ENCODE measurements at places on chromosomes 6 and 20. TPM values are rescaled to one million over a fixed set of nuclear protein-coding genes. Genes with fewer than 3 reads are reported as not detected.

GRCh38 chr6:9523462-9523861 is 891.4 kb downstream of the TFAP2A start:
- DNase-seq = no peak
- no peaks in the 10 kb centered on the region for H3K27me3 ChIP-seq
- no peak overlapping the region for H3K4me3 ChIP-seq
- H3K4me1 ChIP-seq = no peaks in the 10 kb centered on the region

AIF1 gene
- not detected for total RNA-seq

OXT gene
- not detected for total RNA-seq

GTSF1L gene
- total RNA-seq = not detected

RAET1L gene
- total RNA-seq = not detected

- no peak overlapping the region for H3K27ac ChIP-seq
- peaks cover 4% of the 10 kb centered on the region for H3K27me3 ChIP-seq
- H3K4me3 ChIP-seq = no peak overlapping the region
Observed at GRCh38 chr6:168746013-168746412, 305.0 kb downstream of the SMOC2 start.

GRCh38 chr6:33699131-33699530 is 12.4 kb downstream of the UQCC2 start:
- H3K4me3 ChIP-seq = no peak overlapping the region
- H3K27ac ChIP-seq = no peak overlapping the region
- no peak for DNase-seq
- H3K27me3 ChIP-seq = peaks cover 10% of the 10 kb centered on the region
- peaks cover 53% of the 10 kb centered on the region for H3K4me1 ChIP-seq

SLC35D3 gene
- total RNA-seq = not detected

DNA sequence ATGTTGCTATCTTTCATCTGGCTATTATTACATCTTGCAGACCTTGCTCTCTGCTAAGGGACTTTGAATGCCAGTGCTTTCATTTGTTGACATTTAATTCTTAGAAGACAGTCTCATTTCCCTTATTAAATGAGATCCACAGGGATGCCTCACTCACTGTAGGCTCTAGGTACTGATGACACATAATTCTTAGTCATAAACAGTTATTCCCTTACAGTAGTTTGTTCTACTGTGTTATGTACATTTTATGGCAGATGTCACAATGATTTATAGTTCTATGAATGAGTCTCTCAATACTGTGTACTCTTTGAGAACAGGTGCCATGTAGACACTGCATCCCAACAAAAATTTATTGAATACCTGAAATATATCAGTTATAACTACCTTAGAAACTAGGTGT is 70.3 kb downstream of the FAM83B start:
- no peaks in the 10 kb centered on the region for H3K4me1 ChIP-seq
- no peaks in the 10 kb centered on the region for H3K27me3 ChIP-seq
- DNase-seq = no peak
- H3K27ac ChIP-seq = no peak overlapping the region
- no peak overlapping the region for H3K4me3 ChIP-seq

EPHA7 gene
- total RNA-seq = 3.6 TPM

DNA sequence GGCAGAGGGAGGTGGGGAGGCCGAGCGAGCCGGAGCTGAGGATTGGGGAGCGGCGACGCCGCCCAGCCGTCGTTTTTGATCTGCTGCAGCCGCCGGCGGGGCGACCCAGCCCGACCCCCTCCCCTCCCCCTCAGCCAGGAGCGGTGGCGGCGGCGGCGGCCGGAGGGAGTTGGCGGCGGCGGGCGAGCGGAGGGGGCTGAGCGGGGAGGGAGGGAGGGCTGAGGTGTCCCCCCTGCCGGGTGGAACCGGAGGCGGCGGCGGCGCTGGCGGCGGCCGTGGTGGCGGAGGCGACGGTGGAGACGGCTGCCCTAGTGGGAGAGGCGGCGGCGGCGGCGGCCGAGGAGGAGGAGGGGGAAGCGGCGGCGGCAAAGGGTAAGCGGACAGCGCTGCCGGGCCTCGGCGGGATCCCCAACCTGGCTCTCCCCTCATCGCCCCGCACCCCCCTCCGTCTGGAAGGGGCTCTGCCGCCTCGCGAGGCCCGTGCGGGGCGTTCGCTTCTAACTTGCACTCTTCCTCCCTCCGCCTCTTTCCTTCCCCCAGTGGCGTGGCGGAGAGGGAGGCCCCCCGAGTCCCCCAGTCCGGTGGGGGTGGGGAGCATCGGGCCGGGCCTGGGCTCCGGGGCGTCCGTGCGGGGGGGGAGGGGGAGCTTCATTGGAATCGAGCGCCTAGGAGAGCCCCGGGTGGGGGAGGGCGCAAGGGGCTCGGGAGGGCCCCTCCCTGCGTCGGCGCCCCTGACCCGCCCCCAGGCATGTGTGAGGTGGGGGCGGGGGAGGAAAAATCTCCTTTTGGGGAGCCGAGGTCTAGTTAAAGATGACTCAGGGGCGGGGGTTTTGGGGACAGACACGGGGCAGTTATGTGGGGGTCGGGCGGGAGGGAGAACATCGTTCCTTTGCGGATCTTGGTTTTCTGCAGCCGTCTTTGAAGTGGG is at the start of gene TAB2:
TAB2 (plus strand) TSS at position 69 of the 928 bp plus-strand sequence. CDS start 52,286 bp downstream, outside the sequence.
- peak within 1 kb of the TSS; percentile 86 for H3K27ac ChIP-seq
- peak within 1 kb of the TSS; percentile 89 for H3K4me3 ChIP-seq
- peak; percentile 74 for DNase-seq
- peaks cover 23% of the 10 kb centered on the region for H3K4me1 ChIP-seq
- H3K27me3 ChIP-seq = no peaks in the 10 kb centered on the region
- no peaks in the 10 kb centered on the region for H3K36me3 ChIP-seq

DNA sequence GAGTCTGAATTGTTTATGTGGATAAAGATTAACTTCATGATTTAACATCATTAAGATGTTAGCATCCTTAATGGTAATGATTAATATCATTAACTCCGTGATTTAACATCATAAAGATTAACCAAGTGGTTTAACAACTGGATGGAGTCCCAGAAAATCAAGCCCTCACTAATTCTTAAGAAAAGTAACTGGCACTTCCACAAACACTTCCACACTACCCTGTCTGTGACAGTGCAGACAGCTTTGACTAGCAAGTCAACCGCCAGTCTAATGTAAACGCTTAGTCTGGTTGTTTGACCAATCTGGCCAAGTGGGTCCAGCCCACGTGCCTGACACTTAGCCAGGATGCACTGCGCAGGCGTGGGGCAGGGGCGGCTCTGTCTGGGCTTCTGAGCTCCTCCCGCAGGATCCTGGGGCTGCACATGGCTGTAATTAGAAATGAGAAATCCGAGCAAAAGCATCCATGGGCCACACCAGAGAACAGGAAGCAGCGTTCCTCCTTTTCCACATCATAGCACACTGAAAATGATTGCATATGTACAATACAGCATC is 424.2 kb downstream of the FOXA2 start:
- DNase-seq = no peak
- H3K27me3 ChIP-seq = no peaks in the 10 kb centered on the region
- no peak overlapping the region for H3K27ac ChIP-seq
- no peak overlapping the region for H3K4me3 ChIP-seq
- no peaks in the 10 kb centered on the region for H3K36me3 ChIP-seq

- H3K36me3 ChIP-seq = no peaks in the 10 kb centered on the region
- DNase-seq = peak; percentile 86
- H3K27ac ChIP-seq = peak overlapping the region; percentile 93
- H3K4me1 ChIP-seq = peaks cover 18% of the 10 kb centered on the region
- H3K4me3 ChIP-seq = peak overlapping the region; percentile 98
Observed at GRCh38 chr6:31834367-31835250, 7.1 kb downstream of the HSPA1B start.

- H3K36me3 ChIP-seq = peaks cover 5% of the 10 kb centered on the region
- peaks cover 13% of the 10 kb centered on the region for H3K4me1 ChIP-seq
- H3K4me3 ChIP-seq = peak within 1 kb of the TSS; percentile 90
- peak within 1 kb of the TSS; percentile 83 for H3K27ac ChIP-seq
Observed at GRCh38 chr6:154995254-154996015, at the start of gene TIAM2. Gene TIAM2 (plus strand): TSS chr6:154995315. CDS start chr6:155129224, 133,909 bp downstream.

DNA sequence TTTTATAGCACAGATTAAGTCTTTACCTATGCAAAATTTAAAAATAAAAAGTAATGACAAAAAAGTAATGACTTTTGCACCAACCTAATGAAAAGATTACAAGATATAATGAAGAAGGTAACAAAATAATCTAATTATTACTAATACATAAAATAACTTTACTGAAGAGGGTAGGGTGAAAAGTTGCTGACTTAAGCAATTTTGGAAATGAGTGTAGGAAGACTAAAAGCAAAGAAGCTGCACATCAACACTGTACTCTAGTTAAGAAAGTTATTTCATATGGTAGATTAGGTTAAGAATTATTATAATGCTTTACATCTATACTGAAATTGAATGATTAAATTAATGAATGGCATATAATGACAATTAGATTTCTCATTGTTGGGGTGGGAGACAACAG is 76.8 kb downstream of the MANEA start:
- no peak overlapping the region for H3K4me3 ChIP-seq
- no peak overlapping the region for H3K27ac ChIP-seq
- H3K27me3 ChIP-seq = no peaks in the 10 kb centered on the region
- H3K36me3 ChIP-seq = no peaks in the 10 kb centered on the region
- H3K4me1 ChIP-seq = peaks cover 9% of the 10 kb centered on the region
